ENCODE measurements at places on chromosomes 1 and 21.

DNA sequence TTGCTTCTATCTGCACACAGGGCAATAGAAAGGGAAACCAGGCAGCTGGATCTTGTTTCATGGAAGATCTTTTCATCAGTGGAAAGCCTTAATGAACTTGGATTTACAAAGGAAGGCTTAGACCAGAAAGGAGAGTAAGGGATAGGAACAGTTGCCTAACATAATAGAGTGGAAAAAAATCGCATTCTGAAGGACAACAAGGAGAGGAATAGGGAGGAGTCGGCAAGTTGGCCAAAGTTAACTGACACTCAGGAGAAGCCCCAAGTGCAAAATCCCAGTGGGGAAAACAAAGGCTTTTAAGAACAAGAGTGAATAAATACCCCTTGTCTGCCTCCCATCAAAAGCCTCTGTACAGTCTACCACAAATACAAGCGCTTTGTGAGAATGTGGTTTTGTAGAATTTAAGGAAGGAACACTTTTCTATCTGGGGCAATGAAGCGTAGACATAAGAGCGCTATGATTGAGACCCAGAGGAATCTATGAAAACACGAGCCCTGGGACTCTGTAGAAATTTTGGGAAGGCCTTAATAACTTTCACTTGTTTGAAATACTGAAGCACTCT is 74.1 kb downstream of the ZNF648 start:
- DNase-seq: no peak

DNA sequence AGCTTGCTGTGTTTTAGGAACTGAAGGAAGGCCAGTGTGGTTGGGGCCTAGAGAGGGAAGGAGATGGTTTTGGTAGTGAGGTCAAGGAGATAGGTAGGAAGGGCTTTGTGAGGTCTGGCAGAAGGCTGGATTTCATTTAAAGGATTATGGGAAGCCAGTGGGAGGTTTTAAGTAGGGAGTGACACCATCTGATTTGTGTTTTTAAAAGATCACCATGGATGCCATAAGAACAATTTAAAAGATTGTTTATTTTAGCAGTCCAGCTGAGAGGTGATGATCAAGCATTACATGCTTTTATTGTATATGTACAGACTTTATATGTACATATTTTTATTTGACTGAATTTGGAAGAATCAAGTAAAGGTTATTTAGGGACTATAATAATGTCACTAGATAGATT is 26.4 kb downstream of the RGL1 start:
- no peak for DNase-seq

GRCh38 chr1:235011599-235012435 is 116.8 kb downstream of the TOMM20 start:
- peak; percentile 91 for DNase-seq

GRCh38 chr1:119286587-119287181 is 81.9 kb upstream of the HAO2 start:
- no peak for DNase-seq

GRCh38 chr1:59878370-59878769 is 48.2 kb downstream of the CYP2J2 start:
- DNase-seq: no peak

- no peak for DNase-seq
Measured at GRCh38 chr1:72322910-72323309, 40.6 kb upstream of the NEGR1 start.

All from stimulated activated CD4-positive, alpha-beta T cell treated with anti-CD3 and anti-CD28 coated beads, Interleukin-1b, Interleukin-23, amount 100 ng/mL, for 1 hour (primary cell).